Activated CD4-positive, alpha-beta memory T cell treated with anti-CD3 and anti-CD28 coated beads for 36 hours (primary cell): ENCODE measurements at places on chromosomes 13 and 19. TPM values are rescaled to one million over a fixed set of nuclear protein-coding genes. Genes with fewer than 3 reads are reported as not detected.
A peak's percentile ranks its signal among the peaks of the same experiment; 100 is the strongest.

TNNT1 gene
- total RNA-seq = not detected

GRCh38 chr13:21202767-21203531 is 26.5 kb downstream of the MRPL57 start:
- H3K4me3 ChIP-seq = no peak overlapping the region
- peaks cover 8% of the 10 kb centered on the region for H3K27me3 ChIP-seq
- DNase-seq = no peak
- no peak overlapping the region for H3K27ac ChIP-seq
- H3K36me3 ChIP-seq = no peaks in the 10 kb centered on the region
- no peaks in the 10 kb centered on the region for H3K4me1 ChIP-seq

PSG11 gene
- not detected for total RNA-seq

DNA sequence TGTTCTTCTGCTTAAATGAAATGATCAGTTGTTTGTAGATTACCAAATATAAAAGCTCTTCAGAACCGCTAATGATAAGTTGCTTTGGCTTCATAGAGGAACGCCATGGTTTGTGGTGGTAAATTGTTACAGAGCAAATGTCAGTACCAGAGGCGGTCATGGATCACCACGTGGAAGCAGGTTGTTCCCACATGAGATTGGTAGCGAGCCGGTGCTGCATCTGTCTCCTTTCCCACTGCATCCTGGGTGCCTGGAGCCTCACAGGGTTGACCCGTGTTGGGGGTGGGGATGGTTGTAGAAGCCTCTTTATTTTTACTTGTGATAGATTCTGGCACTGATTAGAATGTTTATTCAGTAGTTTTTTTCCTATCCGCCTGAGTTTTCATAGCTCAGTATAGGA is 14.7 kb downstream of the GARRE1 start:
- H3K27ac ChIP-seq = peak overlapping the region; percentile 30
- no peaks in the 10 kb centered on the region for H3K36me3 ChIP-seq
- peak overlapping the region; percentile 0 for H3K4me3 ChIP-seq
- peak; percentile 21 for DNase-seq
- H3K4me1 ChIP-seq = peaks cover 59% of the 10 kb centered on the region

DNA sequence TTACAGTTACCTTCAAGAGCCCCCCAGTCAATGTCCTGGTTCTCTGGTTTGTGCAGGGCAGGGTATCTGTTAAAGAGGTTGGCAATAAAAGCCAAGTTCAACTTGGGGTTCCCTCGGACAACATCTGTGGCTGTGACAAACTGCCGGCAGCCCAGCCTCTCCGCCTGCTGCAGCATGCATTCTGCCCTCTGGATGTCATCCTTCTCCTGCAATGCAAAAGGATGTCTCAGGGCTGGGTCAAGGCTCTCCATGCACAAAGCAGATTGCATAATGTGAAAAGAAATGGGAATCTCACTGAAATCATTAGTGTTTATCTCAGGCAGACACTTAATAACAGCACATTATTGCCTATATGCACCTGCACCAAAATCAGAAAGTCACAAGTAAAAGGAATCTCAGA is 35.1 kb downstream of the LCP1 start:
- H3K4me3 ChIP-seq = no peak overlapping the region
- DNase-seq = no peak
- H3K27ac ChIP-seq = no peak overlapping the region
- peaks cover 40% of the 10 kb centered on the region for H3K4me1 ChIP-seq

TNFRSF19 gene
- total RNA-seq = not detected

SMIM44 gene
- total RNA-seq = not detected

MYH14 gene
- total RNA-seq = not detected

GRCh38 chr19:10083911-10084310 is 2.2 kb upstream of the SHFL start:
- peaks cover 7% of the 10 kb centered on the region for H3K36me3 ChIP-seq
- peaks cover 12% of the 10 kb centered on the region for H3K4me1 ChIP-seq
- no peak overlapping the region for H3K27ac ChIP-seq
- no peak for DNase-seq
- H3K27me3 ChIP-seq = no peaks in the 10 kb centered on the region

DNA sequence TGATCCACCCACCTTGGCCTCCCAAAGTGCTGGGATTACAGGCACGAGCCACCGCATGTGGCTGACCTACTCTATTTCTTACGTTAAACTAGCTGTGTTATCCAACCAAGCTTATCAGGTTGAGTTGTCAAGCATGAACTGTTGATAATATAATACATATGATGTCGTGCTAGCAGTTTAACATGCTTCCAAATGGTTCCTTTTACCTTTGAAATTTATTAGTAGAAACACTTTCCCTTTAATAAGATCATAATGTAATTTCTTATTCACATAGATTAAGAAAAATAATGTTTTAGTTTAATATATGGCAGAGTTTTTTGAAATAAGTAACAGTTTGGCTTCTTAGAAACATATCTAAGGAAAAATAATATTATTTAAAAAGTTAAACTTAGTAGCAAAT is 34.4 kb upstream of the VWA8 start:
- no peaks in the 10 kb centered on the region for H3K4me1 ChIP-seq
- no peaks in the 10 kb centered on the region for H3K36me3 ChIP-seq
- H3K27me3 ChIP-seq = peaks cover 9% of the 10 kb centered on the region
- DNase-seq = no peak
- H3K4me3 ChIP-seq = no peak overlapping the region
- no peak overlapping the region for H3K27ac ChIP-seq

- peaks cover 3% of the 10 kb centered on the region for H3K4me1 ChIP-seq
- DNase-seq = no peak
- no peaks in the 10 kb centered on the region for H3K27me3 ChIP-seq
- no peak overlapping the region for H3K27ac ChIP-seq
- no peak overlapping the region for H3K4me3 ChIP-seq
These were observed 97.8 kb upstream of the UBL3 start for GRCh38 chr13:29948244-29948643.

TARM1 gene
- not detected for total RNA-seq

DNA sequence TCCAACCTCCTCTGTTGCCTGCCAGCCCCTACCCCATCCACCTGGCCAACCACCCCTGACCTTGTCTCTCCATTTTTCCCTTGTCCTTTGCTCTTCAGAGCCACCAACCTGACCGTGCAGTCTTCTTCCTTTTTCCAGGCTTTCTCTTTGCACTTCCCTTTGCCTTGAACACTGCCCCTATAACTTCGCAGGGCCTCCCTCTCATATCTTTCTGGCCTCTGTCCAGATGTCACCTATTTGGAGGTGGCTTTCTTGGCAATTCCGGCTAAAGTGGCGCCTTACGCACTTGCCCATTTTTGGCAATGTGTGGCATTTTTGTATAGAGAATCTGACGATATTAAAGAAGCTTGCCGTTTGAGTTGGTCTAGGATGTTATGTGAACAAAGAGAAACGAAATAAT is 844 bp downstream of the ZNF543 start:
- no peak for DNase-seq
- peaks cover 49% of the 10 kb centered on the region for H3K36me3 ChIP-seq

- H3K36me3 ChIP-seq = no peaks in the 10 kb centered on the region
- no peaks in the 10 kb centered on the region for H3K4me1 ChIP-seq
- no peak overlapping the region for H3K27ac ChIP-seq
- DNase-seq = no peak
- no peak overlapping the region for H3K4me3 ChIP-seq
These were observed 27.0 kb upstream of the PTPRS start for GRCh38 chr19:5367530-5368133.

LILRB2 gene
- not detected for total RNA-seq

GRCh38 chr13:110984798-110985197 is 69.9 kb upstream of the ANKRD10 start:
- no peaks in the 10 kb centered on the region for H3K36me3 ChIP-seq
- no peaks in the 10 kb centered on the region for H3K4me1 ChIP-seq
- peaks cover 26% of the 10 kb centered on the region for H3K27me3 ChIP-seq
- no peak overlapping the region for H3K4me3 ChIP-seq
- DNase-seq = no peak
- no peak overlapping the region for H3K27ac ChIP-seq

GRCh38 chr13:78875792-78876580 is 217.0 kb upstream of the OBI1 start:
- no peaks in the 10 kb centered on the region for H3K27me3 ChIP-seq
- peak; percentile 24 for DNase-seq
- no peak overlapping the region for H3K27ac ChIP-seq
- H3K4me1 ChIP-seq = no peaks in the 10 kb centered on the region
- no peak overlapping the region for H3K4me3 ChIP-seq
- no peaks in the 10 kb centered on the region for H3K36me3 ChIP-seq

GRCh38 chr13:84380866-84381265 is 498.6 kb upstream of the SLITRK1 start:
- no peaks in the 10 kb centered on the region for H3K36me3 ChIP-seq
- no peaks in the 10 kb centered on the region for H3K27me3 ChIP-seq
- DNase-seq = no peak
- no peak overlapping the region for H3K4me3 ChIP-seq

GRCh38 chr13:71607575-71607974 is 259.4 kb downstream of the DACH1 start:
- H3K27me3 ChIP-seq = no peaks in the 10 kb centered on the region
- H3K4me3 ChIP-seq = no peak overlapping the region
- no peaks in the 10 kb centered on the region for H3K36me3 ChIP-seq
- H3K27ac ChIP-seq = no peak overlapping the region

DNA sequence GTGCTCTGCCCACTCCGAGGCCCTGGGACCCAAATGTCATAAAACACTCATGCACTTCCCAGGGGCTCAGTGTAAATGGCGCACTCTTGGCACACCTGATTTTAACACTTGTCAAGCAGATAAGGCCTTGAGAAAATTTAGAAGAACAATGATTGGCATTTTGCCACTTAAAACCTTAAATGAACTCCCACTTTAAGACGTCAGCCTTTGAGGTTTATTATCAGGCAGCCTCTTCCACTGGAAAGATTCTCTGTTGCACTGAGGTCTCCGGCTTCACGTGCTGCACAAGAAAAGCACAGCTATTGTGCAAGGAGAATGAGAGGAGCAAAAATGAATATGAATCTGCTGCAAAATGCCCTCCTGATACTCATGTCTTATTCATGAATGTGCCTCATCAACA is 38.5 kb upstream of the ATP11A start:
- H3K36me3 ChIP-seq = no peaks in the 10 kb centered on the region
- no peaks in the 10 kb centered on the region for H3K4me1 ChIP-seq

KCNJ14 gene
- total RNA-seq = 1.2 TPM

GRCh38 chr19:2797280-2797679 is 12.0 kb downstream of the THOP1 start:
- no peak for DNase-seq
- no peaks in the 10 kb centered on the region for H3K27me3 ChIP-seq
- no peak overlapping the region for H3K4me3 ChIP-seq
- no peaks in the 10 kb centered on the region for H3K4me1 ChIP-seq

DNA sequence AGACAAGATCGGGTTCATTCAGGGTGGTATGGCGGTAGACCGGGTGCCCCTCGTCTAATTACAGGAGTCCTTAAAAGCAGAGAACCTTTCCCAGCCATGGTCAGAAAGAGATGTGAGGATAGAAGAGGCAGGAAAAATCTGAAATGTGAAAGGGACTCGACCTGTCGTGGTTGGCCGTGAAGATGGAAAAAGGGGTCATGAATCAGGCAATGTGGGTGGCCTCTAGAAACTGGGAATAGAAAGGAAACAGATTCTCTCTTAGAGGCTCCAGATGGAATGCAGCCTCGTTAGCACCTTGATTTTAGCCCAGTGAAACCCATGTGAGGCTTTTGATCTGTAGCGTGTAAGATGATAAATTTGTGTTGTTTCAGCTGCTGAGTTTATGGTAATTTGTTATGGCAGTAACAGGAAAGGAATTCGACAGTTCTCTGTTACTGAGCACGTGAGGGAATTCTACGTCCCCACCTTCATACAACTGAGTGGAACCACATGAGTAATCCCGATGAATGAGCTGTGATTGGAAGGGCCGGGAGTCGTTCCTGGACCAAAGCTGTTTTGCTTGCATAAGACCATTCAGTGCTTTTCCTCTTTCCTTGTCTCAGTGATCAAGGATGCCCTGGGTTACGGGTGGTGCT is 11.0 kb upstream of the CA11 start:
- DNase-seq = no peak
- H3K27me3 ChIP-seq = no peaks in the 10 kb centered on the region
- H3K36me3 ChIP-seq = no peaks in the 10 kb centered on the region
- H3K4me1 ChIP-seq = peaks cover 11% of the 10 kb centered on the region

- H3K36me3 ChIP-seq = peaks cover 4% of the 10 kb centered on the region
- H3K27ac ChIP-seq = no peak overlapping the region
- peaks cover 4% of the 10 kb centered on the region for H3K4me1 ChIP-seq
- no peak for DNase-seq
These were observed 107.0 kb downstream of the ZIC5 start for GRCh38 chr13:99864627-99864990.

- no peak for DNase-seq
- peaks cover 3% of the 10 kb centered on the region for H3K4me1 ChIP-seq
- H3K4me3 ChIP-seq = no peak overlapping the region
- peaks cover 16% of the 10 kb centered on the region for H3K27me3 ChIP-seq
- no peak overlapping the region for H3K27ac ChIP-seq
These were observed 20.7 kb upstream of the CLN5 start for GRCh38 chr13:76971215-76971614.

GRCh38 chr19:3150739-3151329 is 15.0 kb downstream of the GNA15 start:
- H3K4me3 ChIP-seq = no peak overlapping the region
- no peaks in the 10 kb centered on the region for H3K27me3 ChIP-seq
- H3K27ac ChIP-seq = no peak overlapping the region
- H3K4me1 ChIP-seq = peaks cover 9% of the 10 kb centered on the region

- no peak for DNase-seq
- peaks cover 40% of the 10 kb centered on the region for H3K36me3 ChIP-seq
- H3K27ac ChIP-seq = no peak overlapping the region
- no peak overlapping the region for H3K4me3 ChIP-seq
- peaks cover 58% of the 10 kb centered on the region for H3K4me1 ChIP-seq
These were observed 59.6 kb downstream of the ARHGAP35 start for GRCh38 chr19:46920362-46920761.

CBY2 gene
- not detected for total RNA-seq

PRTN3 gene
- total RNA-seq = not detected

OR10H2 gene
- not detected for total RNA-seq

GRCh38 chr13:46303742-46304385 is 83.2 kb downstream of the RUBCNL start:
- H3K4me1 ChIP-seq = peaks cover 10% of the 10 kb centered on the region
- no peak for DNase-seq
- no peaks in the 10 kb centered on the region for H3K27me3 ChIP-seq
- no peak overlapping the region for H3K27ac ChIP-seq
- H3K36me3 ChIP-seq = peaks cover 1% of the 10 kb centered on the region

DNA sequence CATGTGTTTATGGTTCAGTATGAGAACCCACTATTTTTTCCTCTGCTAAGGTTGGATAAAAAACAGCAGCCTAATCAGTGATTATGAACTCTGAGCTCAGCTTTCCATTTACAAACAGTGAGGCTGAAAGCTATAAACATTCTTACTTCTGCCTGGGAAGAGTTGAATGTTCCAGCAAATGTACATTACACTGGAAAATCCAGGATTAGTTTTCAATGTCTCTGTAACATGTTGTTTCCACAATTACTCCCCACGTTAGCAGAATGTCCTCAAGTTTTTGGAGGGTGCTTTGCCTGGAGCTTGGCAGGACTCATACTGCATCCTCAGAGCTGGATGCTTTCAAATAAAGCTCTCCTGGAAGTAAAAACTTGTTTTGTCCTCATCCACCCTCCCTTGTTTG is 150.4 kb downstream of the POSTN start:
- no peaks in the 10 kb centered on the region for H3K36me3 ChIP-seq
- H3K4me3 ChIP-seq = no peak overlapping the region
- H3K27me3 ChIP-seq = no peaks in the 10 kb centered on the region
- H3K27ac ChIP-seq = no peak overlapping the region

- DNase-seq = no peak
- no peak overlapping the region for H3K27ac ChIP-seq
- peaks cover 4% of the 10 kb centered on the region for H3K27me3 ChIP-seq
- H3K4me3 ChIP-seq = no peak overlapping the region
- H3K4me1 ChIP-seq = no peaks in the 10 kb centered on the region
These were observed 9.8 kb upstream of the ZNF441 start for GRCh38 chr19:11756965-11757364.

GRCh38 chr13:47904241-47904640 is 96.8 kb downstream of the SUCLA2 start:
- H3K27me3 ChIP-seq = no peaks in the 10 kb centered on the region
- peaks cover 11% of the 10 kb centered on the region for H3K36me3 ChIP-seq
- H3K27ac ChIP-seq = no peak overlapping the region
- no peak overlapping the region for H3K4me3 ChIP-seq
- H3K4me1 ChIP-seq = no peaks in the 10 kb centered on the region
